ENCODE measurements at places on chromosomes 1 and 21.

GRCh38 chr1:56547977-56548376, 31.4 kb downstream of the PLPP3 start:
- no peak for DNase-seq

DNA sequence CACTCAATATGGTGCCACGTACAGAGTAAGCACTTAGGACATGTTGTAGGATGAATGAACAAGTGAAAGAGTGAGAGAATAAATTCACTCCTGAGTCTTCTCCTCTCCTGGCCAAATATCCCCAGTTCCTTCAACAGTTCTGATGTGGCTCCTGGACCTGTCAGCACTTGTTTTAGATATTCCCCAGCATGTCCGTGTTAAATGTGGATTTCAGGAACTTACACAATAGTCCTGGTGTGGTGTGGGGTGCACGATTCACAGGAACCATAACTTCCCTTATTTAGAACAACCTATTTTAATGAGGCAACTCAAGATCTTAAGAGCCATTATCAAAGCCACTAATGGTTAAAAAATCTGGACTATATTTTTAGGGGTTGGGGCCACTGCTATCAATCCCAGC, 39.0 kb upstream of the MYSM1 start:
- no peak for DNase-seq

DNA sequence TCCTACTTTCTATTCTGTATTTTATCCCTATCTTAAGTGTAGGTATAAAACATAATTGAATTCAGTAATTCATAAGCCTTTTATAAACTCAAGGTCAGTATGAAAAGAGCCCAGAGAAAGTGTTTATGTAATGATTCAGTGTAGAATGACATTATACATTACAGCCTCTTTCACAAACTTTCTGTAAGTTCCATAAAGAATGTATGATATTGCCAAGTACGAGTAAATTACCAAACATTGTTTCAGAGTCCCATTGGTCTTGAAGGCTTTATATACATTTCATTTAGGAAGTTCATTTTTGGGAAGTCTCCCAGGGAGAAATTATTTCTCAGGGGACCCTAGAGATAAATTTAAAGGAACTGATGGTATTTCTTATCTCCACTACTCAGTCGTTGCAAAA, 37.8 kb upstream of the VAMP3 start:
- DNase-seq = no peak

GRCh38 chr1:2785631-2786328, 15.7 kb downstream of the TTC34 start:
- DNase-seq = no peak

DNA sequence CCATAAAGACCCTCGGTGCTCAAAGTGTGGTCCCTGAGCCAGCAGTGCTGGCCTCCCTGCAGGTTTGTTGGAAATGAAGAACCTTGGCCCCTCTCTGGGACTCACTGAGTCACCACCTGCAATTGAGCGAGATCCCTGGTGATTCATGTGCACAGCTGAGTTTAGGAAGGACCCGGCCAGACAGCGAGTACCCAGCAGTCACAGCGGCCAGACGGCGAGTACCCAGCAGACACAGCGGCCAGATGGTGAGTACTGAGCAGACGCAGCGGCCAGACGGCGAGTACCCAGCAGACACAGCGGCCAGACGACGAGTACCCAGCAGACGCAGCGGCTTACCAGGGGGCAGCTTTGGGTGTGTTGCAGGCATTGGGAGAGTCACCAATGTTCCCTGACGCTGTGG, 123.8 kb downstream of the PRDM16 start:
- DNase-seq = no peak

GRCh38 chr1:153805042-153805745, 30.0 kb downstream of the SLC27A3 start:
- peak; percentile 88 for DNase-seq

GRCh38 chr1:40435471-40435870, 14.8 kb upstream of the ZFP69B start:
- no peak for DNase-seq

DNA sequence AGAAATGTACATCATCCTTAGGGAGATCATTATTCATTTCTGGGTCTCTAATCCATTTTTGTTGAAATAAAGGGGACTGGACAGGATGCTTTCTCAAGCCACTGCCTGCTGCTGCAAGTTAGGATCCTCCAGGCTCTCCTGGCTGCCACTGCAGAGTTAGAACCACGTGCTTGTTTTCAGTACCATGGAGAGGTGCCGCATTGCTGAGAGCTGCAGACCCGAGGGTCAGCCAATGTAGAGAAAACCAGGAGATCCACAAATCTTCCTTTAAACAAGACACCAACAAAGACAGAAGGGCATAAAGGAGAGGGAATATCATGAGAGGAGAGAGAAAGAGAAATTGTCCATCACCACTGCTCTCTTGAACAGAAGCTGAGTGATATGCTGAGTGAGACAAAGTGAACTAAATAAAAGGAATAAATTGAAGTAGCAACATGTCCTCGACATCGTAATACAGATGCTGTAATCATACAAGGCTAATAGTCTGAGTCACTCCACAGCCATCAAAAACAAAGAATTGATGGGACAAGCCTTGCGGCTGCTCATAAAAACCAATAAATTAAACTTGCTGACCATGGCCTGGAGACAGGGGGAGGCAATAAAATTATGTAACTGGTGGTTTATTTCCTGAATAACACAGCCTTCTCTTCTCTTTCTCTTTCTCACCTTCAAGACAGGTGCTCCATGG, 255.7 kb downstream of the OMA1 start:
- DNase-seq = no peak

- peak; percentile 66 for DNase-seq
Observed at GRCh38 chr1:211830328-211831142, at the start of gene LPGAT1. TSS of gene LPGAT1 (minus strand) at chr1:211830763. CDS start at chr1:211829296, 1,467 bp downstream.

- DNase-seq = no peak
Observed at GRCh38 chr1:174678657-174679056, 230.9 kb downstream of the GPR52 start.

DNA sequence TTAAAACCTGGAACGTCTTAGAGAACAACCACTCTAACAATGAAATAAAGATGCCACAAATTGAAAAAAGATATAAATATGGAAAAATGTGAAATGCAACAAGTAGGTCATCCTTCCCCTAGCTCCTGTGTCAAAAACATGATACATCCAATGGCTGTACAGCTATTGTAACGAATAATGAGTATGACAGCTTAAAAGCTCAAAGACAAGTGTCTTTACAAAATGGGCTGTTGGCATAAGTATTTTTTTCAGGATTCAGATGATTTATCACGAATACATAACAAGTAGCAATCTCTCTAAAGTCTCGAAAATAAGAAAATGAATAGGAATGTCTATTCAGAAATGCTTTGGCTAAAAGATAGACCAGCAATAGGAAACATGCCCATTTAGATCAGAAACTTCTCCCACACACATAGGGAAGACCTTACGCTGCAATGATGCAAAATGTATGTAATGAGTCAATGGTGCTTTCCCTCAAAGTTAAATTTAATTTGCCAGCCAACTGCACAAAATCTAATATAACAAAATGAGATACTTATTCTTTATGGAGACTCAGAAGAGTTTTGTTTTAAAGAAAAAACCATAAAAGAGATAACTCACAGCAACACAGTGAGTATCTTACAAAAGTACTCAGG, 8.3 kb downstream of the TGFBR3 start:
- no peak for DNase-seq

DNA sequence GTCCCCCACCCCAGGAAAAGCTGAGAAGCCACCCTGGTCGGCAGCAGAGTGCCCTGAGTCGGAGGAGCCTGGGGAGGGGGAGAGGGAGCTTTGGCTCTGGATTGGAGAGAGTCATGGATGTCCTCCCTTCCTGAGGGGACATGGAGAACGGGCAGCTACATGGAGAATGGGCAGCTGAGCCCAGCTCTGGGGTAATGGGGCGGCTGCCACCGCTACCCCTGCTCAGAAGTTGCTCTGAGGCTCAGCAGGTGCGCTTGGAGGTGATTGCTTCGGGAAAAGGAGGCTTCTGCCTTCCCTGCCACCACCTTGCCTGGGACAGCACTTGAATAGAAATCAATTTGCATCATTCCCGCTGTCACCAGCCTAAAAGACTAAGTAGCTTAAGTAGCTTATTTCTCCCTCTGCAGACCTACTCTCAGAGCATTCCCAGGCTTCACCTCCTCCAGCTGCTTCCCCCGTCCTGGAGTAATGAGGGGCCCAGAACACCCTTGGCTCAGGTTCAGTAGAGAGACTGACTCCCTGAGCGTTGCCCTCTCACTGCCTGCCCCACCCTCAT, 8.3 kb downstream of the DISP3 start:
- no peak for DNase-seq

GRCh38 chr1:199176713-199177112, 537.9 kb downstream of the PTPRC start:
- no peak for DNase-seq

DNA sequence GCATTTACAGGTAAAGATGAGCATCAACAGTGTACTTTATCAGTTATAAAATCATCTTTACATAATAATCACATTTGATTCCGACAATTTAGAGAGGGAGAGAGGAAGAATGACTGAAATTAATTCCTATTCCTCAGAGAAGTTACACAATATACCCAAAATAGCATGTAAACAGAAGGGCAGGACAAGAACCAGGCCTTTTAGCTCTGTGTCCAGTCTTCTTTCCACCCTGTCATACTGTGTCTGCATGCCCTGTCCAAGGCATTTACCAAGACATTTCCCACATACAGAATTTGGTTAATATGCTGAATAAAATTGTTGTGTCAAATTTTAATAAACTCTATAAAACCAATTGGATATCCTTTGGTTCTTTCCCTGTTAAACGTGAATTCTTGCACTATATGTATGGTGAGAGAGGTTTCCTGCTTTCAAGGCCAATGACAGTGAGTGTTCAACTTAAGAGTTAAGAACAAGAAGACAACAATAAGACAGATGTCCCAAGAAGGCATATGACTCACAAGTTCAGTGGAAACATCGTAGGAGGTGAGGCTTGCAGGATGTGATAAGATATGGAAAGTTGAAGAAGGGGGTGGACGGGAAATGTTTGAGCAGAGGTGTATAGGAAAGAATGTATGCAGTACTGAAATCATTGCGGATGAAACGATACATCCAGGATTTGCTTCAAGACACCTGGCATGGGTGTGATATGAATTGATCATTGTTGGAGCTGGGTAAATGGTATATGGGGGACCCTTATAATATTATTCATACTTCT, 20.8 kb downstream of the LRRC8B start:
- DNase-seq = peak; percentile 26

DNA sequence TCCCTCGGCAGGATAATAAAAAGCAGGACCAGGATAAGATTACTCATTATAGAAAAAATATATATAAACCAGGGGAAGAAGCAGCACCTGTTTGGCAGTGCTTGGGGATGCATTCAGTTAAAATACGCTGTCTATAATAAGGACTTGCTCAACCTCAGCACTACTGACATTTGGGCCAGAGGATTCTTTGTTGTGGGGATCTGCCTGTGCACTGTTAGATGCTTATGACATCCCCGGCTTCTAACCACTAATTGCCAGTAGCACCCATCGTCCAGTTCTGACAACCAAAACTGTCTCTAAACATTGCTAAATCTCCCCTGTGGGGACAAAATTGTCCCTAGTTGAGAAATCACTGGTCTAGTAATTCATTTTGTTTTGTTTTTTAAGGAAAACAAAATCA, 242.1 kb downstream of the SLC45A1 start:
- DNase-seq = no peak

- DNase-seq = no peak
Observed at GRCh38 chr1:52534928-52535764, 17.7 kb downstream of the TUT4 start.

- DNase-seq = peak; percentile 68
Observed at GRCh38 chr1:2786329-2787162, 14.9 kb downstream of the TTC34 start.

- no peak for DNase-seq
Observed at GRCh38 chr1:50724626-50725286, 235.3 kb downstream of the FAF1 start.

DNA sequence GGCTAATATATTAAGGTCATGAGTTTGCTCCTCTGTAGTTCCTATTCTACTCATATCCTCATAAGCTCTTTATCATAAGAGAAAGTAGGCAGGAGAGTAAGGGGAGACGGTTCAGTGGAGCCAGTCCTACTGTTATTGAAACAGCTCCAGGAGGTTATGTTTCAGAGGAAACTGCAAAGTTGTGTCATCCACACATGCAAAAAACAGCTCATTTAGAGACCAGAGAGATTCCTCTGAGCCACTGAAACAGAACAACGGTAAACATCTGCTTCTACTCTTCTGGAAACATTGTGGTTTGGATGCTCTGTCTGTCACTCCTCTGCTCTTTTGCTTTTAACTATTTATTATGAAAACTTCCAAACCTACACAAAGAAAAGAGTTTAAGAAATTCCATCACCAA, 66.3 kb upstream of the PPP2R5A start:
- no peak for DNase-seq

DNA sequence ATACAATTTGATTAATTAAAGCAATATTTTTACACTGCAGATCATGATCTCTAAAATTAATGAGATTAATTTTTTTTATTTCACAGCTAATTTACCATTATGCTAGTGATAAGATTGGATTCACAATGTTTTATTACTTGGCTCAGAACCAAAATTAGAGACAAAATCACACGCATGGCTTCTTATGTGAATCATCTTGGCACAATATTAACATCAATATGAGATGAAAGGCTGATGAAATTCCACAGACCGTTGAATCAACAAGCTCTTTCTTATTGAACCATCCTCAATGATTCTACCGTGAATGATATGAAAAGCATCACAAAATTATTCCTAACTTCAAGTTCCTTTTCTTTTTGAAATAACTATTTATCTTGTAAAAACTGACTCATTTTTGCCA, 544.9 kb downstream of the KCNT2 start:
- no peak for DNase-seq

DNA sequence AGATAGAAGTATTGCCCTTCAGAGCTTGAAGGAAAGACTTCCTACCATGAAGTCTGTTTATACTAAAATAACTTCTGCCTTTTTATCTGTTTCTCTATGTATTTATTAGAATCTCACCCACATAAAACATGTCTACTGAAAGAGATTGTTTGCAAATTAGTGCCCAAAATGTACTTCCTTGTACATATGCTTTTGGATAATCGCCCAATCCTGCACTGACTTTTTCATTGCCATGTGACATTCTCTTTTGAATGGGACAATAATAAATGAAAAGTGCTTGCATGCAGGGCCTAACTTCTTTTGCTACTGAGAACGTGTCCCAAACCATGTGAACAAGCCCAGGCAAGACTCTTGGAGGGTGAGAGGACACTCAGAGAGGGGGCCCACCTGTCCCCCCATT, 711.6 kb upstream of the ADAMTS5 start:
- no peak for DNase-seq

GRCh38 chr21:45423201-45423955, 18.4 kb downstream of the COL18A1 start:
- no peak for DNase-seq

- DNase-seq = no peak
Observed at GRCh38 chr21:37538971-37539590, 172.5 kb downstream of the DYRK1A start.

DNA sequence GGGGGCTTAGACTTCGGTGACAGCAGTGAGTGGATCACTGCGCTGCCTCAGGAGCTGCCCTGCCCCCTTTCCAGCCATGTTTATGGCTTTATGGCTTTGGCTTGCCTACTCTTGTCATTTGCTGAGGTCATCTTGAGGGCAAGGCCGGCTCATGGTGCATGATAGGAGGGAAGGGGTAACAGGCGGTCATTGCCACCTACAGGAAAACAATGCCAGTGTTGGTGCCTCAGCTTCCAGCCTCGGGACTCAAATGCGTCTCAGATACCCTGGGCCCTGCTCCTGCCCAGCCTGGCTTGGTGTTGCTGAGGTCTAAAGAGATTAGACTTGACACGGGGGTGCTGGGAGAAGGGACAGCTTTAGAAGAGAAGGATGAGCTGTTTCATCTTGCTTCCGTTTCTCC, 14.5 kb downstream of the KDF1 start:
- no peak for DNase-seq

GRCh38 chr1:3275471-3276340, 178.8 kb upstream of the ARHGEF16 start:
- no peak for DNase-seq
